ENCODE measurements at places on chromosomes 16 and 17.

DNA sequence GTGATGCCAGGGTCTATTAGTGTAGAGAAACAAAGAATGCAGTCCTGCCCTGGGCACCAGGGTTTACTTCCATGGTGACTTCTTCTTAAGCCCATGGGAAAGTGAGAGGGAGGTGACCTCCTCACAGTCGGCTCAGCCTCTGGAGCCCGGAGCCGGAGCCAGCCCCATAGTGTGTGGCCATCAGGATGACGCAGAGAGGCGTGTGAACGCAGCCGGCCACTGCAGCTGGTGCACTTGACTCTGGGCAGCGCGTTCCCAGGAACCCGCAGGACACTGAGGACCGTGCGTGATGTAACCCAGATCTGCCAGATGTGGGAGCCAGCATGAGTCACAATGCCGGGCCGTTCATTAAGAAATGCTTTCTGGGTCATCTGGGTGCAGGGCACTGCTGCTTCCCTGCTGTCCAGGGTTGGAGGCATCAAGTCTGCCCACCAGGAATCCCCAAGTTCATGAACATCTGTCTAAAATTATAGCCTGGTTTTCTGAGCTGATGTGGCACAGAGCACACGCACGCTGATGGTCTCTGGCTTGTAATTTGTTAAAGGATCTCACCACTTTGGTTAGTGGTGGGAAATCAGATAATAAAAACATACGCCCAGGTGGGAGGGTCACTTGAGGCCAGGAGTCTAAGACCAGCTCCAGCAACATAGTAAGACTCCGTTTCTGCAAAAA is 114.1 kb downstream of the PITPNC1 start:
- DNase-seq: peak; percentile 67

GRCh38 chr17:79299349-79299748 is 224.7 kb downstream of the ENGASE start:
- DNase-seq: no peak

- DNase-seq: peak; percentile 57
Observed at GRCh38 chr16:17301593-17302135, 169.1 kb downstream of the XYLT1 start.

DNA sequence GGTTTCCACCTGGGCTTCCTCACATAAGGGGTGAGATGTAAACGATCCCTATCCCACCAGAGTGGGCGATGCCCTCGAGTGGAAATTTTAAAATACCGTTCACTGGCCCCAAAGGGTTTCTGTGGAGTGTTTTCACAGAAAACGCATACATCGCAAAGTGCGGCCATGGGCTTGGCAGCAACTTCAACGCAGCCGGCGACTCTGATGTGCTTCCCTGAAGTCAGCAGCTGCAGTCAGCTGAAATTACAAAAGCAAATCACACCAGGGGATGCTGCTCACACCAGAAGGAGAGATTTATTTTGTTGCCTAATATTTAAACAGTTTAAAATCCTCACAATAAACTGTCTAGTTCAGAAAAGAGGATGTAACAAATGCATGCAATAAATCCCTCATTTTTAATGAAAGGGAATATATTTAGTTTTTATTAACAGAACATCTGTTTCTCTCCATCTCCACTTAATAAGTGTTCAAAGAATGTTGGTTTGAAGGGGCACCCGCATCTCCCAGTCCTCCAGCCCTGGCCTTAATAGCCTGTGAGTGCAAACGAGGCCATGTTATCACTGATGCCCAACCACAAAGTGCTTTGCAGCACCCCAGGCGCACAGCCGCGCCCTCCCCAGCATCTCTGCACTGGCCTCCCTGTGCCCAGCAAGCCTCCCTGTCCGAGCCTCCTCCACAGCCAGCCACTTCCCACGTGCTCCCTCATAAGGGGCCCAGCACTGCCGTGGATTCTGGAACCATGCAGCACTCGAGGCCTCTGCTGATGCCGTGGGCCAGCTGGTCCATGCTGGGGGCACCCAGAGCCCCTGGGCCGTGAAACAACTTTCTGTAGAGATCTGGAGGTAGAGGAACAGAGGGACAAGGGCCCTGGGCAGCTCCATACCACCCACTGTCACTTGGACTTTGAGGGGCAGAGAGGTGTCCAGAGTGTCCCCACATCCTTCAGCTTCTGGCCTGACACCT is 17.3 kb upstream of the XYLT2 start:
- DNase-seq: peak; percentile 57

GRCh38 chr17:31472137-31472536 is 80.7 kb downstream of the RAB11FIP4 start:
- DNase-seq: no peak

GRCh38 chr17:75205037-75205792 is at the start of gene NUP85:
TSS of gene NUP85 (plus strand) at chr17:75205679. CDS start at chr17:75205762, 83 bp downstream.
- DNase-seq: peak; percentile 98

GRCh38 chr17:2962729-2963128 is 100.7 kb downstream of the OR1D5 start:
- DNase-seq: no peak

DNA sequence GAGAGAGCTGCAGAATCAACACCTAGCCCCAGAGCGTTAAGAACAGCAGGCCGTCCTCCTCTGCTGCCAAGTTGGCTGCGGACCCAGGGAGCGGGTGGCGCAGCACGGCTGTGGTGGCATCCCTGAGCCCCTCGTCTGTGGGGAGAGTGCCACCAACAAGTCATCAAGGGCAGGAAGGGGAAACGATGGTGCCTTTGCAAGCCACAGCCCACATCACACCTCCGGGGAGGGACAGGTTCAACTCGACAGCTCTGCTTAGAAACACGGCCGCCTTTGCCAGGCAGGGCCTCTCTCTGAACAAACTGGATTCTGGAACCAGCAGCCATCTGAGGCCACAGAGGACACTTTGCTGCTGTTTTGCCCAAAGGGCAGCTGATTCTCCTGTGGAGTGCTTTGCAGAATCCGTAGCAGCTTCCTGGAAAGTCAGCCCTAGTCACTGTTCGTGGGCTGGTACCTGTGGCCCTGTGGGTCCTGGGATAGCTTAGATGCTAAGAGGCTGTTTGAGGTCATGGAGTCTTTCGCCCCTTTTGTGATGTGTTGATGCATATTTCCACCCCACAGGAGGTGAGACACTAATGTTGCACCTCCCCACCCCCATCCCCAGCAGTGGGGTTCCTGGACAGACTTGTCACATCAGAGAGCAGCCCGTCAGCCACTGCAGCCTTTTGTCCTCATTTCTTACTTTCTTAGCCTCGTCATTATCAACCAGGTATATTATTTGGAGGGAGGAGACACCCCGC is 270.6 kb downstream of the CPPED1 start:
- no peak for DNase-seq

DNA sequence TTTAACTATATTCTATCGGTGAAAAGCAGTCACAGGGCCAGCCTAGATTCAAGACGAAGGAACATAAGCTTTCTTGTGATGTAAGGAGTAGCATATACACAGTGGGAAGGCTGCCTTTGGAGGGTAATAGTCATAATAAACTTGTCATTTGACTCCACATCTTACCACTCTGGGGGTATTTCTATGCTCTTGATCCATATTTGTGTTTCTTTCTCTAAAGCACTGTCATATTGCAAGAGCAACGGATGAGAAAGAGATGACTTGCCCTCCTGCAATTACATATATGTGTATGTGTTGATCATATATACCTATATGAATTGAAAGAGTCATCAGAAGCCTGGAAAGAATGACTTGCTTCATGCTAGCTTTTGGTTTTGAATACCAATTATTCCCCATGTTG is 225.4 kb upstream of the HS3ST3A1 start:
- no peak for DNase-seq

DNA sequence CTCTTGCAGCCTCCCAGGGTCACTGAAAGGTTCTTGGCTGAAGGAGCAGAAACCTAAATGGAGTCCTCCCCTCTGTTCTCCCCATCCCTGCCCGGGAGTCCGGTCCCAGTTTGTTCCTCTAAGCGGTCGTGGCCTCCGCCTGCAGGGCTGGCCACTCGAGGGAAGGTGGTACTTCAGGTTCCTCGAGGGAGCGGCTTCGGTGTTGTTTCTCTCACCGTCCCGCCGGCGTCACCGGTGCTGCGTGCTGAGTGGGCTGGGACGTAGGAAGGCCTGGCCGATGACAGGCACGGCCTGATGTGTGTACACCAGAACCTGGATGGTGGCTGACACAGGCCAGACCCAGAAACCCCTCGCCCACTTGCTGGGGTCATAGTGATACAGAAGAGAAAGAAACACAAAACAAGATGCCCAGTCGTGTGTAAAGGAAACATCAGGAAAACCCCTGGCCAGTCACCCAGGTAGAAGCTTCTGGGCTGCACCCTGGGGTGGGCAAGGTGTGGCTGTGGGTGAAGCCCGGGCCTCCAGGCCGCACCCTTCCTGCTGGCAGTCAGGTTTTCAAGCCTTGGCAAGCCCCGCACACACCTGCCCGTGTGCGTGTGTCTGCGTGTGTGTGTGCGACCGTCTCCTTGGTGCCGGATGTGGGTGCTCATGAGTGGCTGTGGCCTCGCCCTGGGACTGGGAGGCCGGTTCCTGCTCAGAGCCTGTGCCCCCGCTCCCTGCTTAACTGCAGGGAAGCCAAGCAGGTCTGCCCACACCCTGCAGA is 52.0 kb downstream of the BAIAP2 start:
- peak; percentile 66 for DNase-seq

GRCh38 chr17:76519048-76519966 is 18.1 kb upstream of the RHBDF2 start:
- DNase-seq: no peak

GRCh38 chr17:559551-560431 is 154.8 kb downstream of the VPS53 start:
- no peak for DNase-seq

DNA sequence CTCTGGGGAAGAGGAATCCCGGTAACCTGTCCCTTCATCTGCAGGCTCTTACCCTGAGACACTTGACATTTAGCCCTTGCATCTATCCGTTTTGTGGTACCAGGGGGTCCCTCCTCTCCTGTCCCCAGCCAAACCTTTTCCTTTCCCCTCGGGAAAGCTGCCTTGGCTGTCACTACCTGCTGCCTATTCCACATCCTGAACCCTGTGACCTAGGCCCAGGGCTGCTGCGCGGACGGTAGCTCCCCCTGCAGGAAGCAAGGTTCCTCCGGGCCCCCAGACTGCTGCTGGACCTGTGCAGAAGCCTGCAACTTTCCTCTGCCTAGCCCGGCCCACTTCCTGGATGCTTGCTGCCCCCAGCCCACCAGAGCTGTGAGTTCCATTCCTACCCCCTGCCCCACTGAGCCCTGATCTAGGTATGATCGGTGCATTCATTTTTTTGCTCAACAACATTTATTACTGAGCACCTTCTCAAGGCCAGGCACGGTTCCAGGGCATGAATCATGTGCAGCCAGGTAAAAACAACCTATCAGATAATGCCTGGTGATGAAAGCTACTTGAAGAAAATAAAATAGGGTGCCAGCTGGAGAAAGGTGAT is 10.5 kb upstream of the ALDOA start:
- DNase-seq: peak; percentile 77

DNA sequence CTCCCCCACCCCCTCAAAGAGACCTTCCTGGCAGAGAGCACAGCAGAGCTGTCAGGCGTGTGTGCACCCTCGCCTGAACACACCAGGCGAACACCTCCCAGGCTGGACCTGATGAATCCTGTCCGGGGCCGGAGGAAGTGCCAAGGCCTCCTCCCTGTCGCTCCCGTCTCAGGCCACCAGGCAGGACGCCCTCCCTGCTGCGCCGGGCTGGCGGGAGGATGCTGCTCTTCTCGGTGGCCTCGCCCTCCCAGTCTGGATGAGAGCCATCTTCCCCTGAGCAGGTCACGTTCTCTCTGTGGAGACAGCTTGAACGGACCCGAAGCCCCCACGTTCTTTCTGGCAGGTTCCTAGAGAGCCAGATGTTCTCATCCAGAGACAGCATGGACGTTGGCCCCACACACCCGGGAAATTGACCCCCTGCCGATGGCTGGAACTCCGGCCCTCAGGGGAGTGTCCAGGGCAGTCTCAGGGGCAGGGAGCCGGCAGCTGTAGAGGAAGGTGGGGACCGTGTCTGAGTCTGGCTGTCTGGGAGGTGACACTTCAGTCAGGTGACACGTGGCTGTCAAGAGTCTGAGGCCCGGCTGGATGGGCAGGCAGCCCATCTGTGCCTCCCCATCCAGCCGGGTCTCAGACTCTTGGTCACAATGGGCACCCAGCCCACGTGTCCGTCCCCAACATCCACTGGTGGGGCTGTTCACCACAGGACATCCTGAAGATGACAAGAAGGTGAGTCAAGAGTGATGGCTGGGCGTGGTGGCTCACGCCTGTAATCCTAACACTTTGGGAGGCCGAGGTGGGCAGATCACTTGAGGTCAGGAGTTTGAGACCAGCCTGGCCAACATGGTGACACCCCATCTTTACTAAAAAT is 5.0 kb upstream of the TIMP2 start:
- DNase-seq: no peak

- no peak for DNase-seq
Observed at GRCh38 chr17:3692346-3692745, 3.6 kb downstream of the P2RX5 start.

- no peak for DNase-seq
Observed at GRCh38 chr17:68906638-68907037, 48.6 kb downstream of the ABCA8 start.

- DNase-seq: peak; percentile 47
Observed at GRCh38 chr16:79658301-79659033, 57.9 kb upstream of the MAF start.

DNA sequence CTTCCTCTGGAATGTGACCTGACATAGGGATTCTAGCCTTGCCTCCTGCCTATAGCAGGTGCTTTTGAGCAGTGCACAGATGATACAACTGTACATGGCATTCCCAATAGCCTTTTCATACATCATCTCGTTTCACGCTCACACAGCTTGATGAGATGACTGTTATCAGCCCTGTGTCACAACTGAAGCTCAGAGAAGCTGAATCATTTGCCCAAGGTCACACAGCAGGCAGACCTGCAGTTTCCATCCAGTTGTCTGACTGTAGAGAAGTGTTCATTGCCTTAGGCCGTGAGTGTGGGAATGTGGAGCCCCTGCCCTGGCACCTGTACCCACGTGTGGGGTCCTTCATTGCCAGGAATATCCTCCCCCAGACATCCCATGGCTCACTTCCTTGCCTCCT is 20.1 kb downstream of the WFDC1 start:
- no peak for DNase-seq

- no peak for DNase-seq
Observed at GRCh38 chr16:61385392-61386071, 650.7 kb downstream of the CDH8 start.

GRCh38 chr17:49858796-49859195 is 10.9 kb upstream of the TAC4 start:
- DNase-seq: no peak

DNA sequence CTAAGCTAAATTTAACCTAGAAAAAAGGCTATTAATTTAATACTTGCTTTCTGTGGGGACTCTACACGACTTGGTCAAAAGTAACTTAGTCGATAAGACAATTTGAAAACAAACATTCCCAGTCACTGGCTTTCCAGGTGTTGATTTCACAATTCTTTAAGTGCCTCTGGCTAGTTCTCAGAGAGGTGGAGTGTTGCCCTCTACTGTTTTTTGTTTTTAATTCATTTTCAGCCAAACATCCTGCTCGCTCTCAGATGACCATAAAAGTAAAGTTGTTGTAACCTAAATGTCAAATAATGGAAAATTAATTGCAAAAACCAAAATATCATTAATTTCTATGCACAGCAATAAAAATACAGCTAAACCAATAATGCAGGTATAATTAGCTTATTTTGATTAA is 107.1 kb downstream of the MYO1D start:
- DNase-seq: peak; percentile 50
